ENCODE measurements at places on chromosomes 12 and 14.
A peak's percentile ranks its signal among the peaks of the same experiment; 100 is the strongest.

DNA sequence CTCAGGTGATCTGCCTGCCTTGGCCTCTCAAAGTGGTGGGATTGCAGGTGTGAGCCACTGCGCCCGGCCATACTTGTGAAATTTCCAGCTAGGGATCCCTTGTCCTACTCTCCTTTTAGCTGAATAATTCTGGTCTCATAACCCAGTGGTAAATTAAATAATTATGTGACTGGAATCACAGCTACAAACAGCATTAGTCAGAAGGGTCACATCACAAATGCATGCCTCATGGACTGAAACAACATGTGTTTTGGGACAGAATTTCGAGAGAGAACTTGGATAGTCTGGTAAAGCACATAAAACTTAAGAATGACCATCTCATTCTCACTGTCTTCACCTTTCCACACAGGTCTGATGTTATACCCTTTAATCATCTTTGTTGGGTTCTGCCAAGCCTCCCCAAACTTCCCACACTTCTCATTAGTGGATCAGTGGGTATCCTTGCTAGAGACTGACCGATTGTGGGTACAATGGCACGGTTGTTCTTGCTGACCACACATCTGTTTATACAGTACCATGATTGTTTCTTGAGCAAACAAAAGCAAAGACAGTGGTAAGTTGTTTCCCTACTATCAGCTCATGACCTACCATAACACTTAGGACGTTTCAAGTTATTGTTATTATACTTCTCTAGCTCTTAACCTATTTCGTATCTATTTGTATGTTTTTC, 5.1 kb downstream of the GPRC5D start:
- no peak for DNase-seq

- DNase-seq: peak; percentile 67
These were observed 736 bp downstream of the C14orf39 start for GRCh38 chr14:60485057-60485597.

- DNase-seq: no peak
These were observed 127.7 kb upstream of the SFSWAP start for GRCh38 chr12:131583090-131583712.

- DNase-seq: no peak
These were observed 82.6 kb upstream of the HMGA2 start for GRCh38 chr12:65741656-65742017.
